ENCODE measurements at places on chromosomes 11 and 22. TPM values are rescaled to one million over a fixed set of nuclear protein-coding genes. Genes with fewer than 3 reads are reported as not detected.
A peak's percentile ranks its signal among the peaks of the same experiment; 100 is the strongest.

GRCh38 chr11:128188346-128189004 is 398.9 kb downstream of the ETS1 start:
- H3K27ac ChIP-seq, result no peak overlapping the region
- DNase-seq, result peak; percentile 53
- H3K27me3 ChIP-seq, result no peaks in the 10 kb centered on the region
- peaks cover 3% of the 10 kb centered on the region for H3K4me1 ChIP-seq

DNA sequence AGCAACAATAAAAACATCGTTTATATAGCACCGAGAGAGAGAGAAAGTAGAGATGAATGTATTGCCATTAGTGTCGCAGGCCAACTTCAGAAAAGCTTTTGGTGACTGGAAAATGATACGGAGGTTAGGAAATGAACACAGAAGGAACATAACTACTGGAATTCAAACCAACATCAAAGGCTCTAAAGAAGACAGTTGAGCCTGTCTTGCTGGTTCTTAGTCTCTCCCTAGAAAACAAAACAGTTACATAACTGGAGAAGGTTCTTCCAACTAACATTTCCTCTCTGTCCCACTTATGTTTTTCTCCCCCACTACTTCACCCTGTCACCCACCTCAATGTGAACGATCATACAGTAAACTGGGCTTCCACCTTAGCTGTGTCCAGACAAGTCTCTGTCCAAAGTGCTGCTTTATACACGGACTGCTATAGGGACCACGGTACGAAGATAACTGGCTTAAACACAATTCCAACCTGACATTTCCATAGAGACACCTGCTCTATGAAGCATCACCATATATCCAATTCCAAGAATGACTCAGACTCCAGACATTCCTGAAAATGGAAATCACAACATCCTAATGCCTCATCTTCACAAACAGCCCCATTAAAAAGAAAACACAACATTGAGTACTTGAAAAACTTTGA is 85.2 kb upstream of the ARHGAP32 start:
- no peak for DNase-seq
- H3K27ac ChIP-seq, result no peak overlapping the region
- H3K4me3 ChIP-seq, result no peak overlapping the region
- peaks cover 3% of the 10 kb centered on the region for H3K4me1 ChIP-seq

DNA sequence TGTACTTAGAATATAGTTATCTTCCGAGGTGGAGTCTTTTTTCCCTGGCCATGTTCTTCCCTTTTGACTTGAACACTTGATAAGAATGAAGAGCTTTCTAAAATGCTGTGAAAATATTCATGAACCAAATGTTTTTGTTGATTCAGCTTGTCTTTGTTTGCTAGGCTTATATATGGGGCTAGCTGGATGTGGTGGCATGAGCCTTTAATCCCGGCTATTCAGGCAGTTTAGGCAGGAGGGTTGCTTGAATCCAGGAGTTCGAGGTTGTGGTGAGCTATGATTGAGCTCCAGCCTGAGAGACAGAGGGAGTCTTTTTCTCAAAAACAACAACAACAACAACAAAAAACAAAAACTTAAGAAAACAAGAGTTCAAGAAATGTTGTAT is 23.1 kb downstream of the CBL start:
- H3K27me3 ChIP-seq, result no peaks in the 10 kb centered on the region
- H3K27ac ChIP-seq, result no peak overlapping the region
- peaks cover 5% of the 10 kb centered on the region for H3K36me3 ChIP-seq
- no peak overlapping the region for H3K4me3 ChIP-seq

DNA sequence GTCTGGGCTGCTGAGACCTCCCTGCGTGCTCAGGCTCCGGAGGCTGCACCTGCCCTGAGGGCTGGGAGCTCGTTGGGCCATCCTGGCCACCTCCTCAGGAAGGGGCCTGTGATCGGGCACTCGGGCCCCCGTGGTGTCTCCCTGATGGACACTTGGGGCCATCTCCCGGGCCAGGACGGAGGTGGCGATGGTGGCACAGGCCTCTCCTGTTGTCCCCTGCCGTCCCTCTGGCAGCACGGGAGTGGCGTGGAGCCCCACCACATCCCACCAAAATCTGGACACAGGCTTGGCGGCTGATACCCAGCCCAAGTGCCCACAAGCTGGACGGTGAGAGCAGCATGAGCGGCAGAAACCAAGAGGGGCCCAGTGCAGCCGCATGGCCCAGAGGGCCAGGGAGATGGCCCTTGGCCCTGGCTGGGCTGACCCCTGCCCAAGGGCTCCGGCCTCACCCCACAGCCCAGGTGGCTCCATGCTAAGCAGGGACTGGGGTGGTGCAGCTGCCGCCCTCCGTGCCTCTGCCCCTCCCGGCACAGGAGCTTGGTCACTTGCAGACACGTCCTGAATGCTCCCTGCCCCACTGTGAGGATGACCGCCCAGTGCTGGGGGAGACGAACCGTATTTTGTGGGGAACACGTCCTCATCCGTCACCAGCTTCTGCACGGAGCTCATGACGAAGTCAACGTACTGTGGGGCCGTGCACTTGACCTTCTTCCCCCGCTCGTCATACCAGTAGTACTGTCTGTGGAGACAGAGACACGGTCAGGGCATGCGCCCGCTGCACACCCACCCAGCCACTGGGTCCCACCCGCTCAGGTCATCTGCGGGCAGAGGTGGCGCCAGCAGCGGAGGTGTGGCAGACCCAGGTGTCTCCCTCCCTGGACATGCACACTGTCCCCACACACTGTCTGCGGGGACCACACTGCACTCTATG is 15.6 kb downstream of the MOB2 start:
- H3K4me1 ChIP-seq, result no peaks in the 10 kb centered on the region
- H3K4me3 ChIP-seq, result no peak overlapping the region
- no peaks in the 10 kb centered on the region for H3K36me3 ChIP-seq
- H3K27ac ChIP-seq, result no peak overlapping the region

DNA sequence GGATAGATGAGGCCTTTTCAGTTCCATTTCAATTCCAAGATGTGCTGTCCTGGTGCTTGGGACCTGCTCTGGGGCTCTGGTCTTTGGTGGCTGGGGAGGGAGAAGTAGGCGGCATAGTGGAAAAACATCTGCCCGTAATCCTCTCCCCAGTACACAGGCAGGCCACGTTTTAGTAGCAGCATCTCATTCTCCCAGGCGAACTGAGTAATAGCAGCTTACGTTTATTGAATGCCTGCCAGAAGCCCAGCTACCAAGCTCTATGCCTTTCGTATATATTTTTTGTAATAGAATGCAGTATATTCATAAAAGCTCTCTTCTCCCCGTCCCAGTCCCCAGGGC is 11.4 kb downstream of the ACO2 start:
- peak; percentile 72 for DNase-seq
- peak overlapping the region; percentile 56 for H3K27ac ChIP-seq
- H3K4me3 ChIP-seq, result no peak overlapping the region
- H3K36me3 ChIP-seq, result no peaks in the 10 kb centered on the region
- H3K4me1 ChIP-seq, result peaks cover 45% of the 10 kb centered on the region
- H3K27me3 ChIP-seq, result no peaks in the 10 kb centered on the region

GRCh38 chr22:17930455-17931313 is 93.7 kb downstream of the MICAL3 start:
- no peak overlapping the region for H3K4me3 ChIP-seq
- H3K36me3 ChIP-seq, result no peaks in the 10 kb centered on the region
- H3K27me3 ChIP-seq, result no peaks in the 10 kb centered on the region

- no peak overlapping the region for H3K27ac ChIP-seq
- H3K4me1 ChIP-seq, result no peaks in the 10 kb centered on the region
- no peak for DNase-seq
- H3K4me3 ChIP-seq, result no peak overlapping the region
- peaks cover 89% of the 10 kb centered on the region for H3K36me3 ChIP-seq
- no peaks in the 10 kb centered on the region for H3K27me3 ChIP-seq
These were observed 18.2 kb upstream of the GRK2 start for GRCh38 chr11:67247946-67248550.

IGF2 gene
- total RNA-seq, result 209 TPM
